ENCODE measurements at places on chromosomes 12 and 14.
A peak's percentile ranks its signal among the peaks of the same experiment; 100 is the strongest.

- no peak for DNase-seq
These were observed 7.0 kb downstream of the FZD10 start for GRCh38 chr12:130169256-130169655.

DNA sequence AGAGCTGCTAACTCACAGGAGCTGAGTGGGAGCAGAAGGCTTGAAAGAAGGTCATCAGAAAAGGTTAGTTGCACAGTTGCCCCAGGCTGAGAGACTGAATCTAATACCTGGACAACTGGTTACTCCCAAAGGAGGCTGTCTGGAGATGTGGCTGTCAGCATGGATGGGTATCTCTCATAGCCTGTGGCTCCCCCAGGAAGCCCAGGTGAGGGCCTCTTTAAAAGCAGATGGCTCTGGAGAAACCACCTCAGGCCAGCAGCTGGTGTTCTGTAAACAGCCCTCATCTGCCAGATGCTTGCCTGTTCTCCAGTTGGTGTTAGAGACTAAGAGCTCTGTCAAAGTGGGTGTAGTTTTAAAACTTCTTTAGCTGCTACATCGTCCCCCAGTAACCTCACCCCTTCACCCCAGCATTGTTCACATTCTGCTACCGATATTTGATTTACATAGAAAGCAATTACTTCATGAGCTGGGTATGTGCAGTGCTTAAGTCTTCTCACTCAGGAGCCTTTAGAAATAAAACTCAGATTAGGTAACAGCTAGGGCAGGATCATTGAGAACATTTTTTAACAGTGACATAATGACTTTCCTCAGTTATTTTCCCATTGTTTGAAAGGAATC lies 25.8 kb downstream of the DACT1 start:
- DNase-seq: no peak

GRCh38 chr12:113208041-113208934 lies 13.0 kb upstream of the TPCN1 start:
- DNase-seq: no peak

GRCh38 chr14:38107216-38107631 lies 100.5 kb upstream of the SSTR1 start:
- DNase-seq: no peak

GRCh38 chr14:88168498-88169165 lies 154.4 kb downstream of the KCNK10 start:
- peak; percentile 32 for DNase-seq

- DNase-seq: no peak
These were observed 185.8 kb upstream of the RMST start for GRCh38 chr12:97276661-97277429.
